ENCODE measurements at places on chromosomes 16 and 17.

DNA sequence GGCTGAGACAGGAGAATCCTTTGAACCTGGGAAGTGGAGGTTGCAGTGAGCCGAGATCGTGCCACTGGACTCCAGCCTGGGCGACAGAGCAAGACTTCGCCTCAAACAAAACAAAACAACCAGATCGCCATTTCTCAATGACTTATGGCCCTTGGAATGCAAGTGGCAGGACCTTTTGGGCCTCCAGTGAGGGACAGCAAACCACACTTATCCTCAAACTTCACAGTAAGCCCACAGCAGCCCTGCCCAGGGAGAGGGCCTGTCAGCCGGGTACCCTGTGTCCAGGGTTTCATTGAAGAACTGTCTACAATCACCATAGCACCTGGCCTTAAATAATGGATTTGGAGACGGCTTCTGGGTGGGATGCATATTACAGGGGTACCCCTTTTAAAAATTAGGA is 11.7 kb downstream of the TRAF4 start:
- DNase-seq = no peak

DNA sequence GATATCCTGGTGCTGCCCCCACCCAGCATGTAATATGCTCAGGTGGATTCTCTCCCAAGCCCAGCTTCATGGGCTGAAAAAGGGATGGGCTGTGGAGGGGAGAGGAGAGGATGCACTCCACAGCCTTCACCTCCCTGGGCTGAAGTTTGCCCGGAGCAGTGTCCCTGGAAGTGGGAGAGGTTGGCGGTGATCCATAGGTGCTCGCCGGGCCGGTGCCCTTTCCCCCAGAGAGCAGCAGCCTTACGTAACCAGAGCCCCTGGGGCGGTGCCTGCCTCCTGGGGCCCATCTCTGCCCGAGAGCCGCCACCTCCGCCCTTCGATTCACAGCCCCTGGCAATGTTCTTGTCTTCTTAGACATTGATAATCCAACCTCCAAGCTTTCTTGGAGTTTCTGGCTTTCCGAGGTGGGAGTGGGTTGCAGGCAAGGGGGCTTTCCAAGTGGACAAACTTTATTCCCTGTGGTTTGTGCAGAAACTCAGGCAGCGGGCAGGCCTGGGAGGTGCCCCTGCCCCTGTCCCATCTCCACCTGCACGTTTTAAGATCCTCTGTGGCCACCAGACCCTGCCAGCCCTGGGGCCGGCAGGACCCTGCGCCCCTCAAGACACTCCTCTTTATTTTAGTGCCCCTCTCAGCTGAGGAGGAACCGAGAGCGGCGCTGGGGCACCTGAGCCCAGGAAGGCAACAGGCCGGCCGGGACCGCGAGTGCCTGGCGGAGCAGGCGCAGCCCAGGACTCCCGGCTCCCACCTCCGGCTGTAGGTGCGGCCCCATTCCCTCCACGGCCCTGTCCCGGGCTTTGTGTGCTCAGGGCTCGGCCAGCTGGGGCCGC is 3.1 kb upstream of the WDR90 start:
- DNase-seq = no peak

DNA sequence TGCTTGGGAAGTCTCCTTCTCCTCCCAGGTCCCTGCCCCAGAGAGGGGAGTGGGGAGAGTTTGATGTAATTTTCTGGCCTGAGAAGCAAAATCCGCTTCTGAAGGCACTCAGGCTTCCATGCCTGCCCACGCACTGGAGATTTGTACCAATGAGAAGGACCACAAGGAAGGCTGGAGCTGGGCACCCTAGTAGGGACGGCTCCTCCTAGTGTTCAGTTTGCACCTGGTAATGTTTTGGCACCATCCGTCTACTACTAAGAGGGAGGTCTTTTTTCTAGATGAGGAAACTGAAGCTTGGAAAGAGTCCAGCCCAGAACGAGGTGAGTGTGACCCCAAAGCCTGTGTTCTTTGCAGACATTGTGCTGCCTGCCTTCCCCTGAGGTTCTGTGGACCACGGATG is 83.6 kb upstream of the NLRP1 start:
- DNase-seq = peak; percentile 61

- DNase-seq = no peak
Observed at GRCh38 chr16:48547530-48547929, 62.5 kb downstream of the N4BP1 start.

GRCh38 chr17:51270636-51271035 is 10.3 kb downstream of the UTP18 start:
- no peak for DNase-seq

DNA sequence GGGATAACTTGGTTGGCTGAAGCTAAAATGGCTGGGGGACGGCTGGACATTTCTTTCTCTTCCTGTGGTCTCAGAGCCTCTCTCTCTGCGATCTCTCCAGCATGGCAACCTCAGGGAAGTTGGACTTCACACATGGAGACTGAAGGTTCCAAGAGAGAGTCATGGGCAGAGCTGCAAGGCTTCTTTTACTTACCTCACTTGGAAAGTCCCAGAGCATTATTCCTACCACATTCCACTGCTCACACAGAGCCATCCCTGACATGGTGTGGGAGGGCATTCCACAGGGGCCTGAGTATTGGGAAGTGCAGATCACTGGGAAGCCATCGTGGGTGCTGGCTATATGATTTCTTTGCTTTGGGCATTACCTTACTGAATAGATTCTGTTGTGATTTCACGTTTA is 9.8 kb upstream of the SLC6A2 start:
- peak; percentile 8 for DNase-seq

GRCh38 chr17:2957631-2958286 is 105.6 kb downstream of the OR1D5 start:
- peak; percentile 27 for DNase-seq
